CD4-positive, alpha-beta T cell treated with Interleukin-10 for 1 hour (primary cell): ENCODE measurements at places on chromosomes 7 and 10.
A peak's percentile ranks its signal among the peaks of the same experiment; 100 is the strongest.

DNA sequence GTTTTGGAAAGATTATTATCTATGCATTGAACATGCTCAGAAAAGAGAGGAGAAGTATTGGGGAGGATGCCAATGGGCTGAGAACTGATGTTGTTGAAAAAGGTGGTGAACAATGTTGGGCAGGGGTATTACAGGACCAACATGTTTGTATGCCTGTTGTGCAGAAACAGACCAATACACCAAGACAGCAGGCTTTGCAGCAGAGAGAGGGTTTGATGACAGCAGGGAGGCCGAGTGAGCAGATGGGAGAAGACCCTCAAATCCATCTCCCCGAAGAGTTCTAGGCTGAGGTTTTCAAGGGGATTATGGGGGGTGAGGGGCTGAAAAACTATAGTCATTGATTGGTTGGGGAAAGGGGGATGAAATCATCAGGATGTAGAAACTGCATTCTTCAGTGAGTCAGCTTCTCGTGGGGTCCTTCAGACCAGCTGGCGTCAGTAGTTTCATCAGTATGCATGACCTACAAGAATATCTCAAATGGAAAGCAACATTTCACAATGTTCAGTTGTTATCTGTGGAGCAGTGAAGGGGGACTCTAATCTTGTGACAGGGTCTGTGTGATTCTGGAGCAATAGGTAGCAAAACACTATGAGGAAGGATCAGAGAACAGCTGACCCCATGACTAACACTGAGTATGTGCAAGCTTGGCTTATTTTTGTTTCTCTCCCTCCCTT, 167.8 kb downstream of the BAMBI start:
- DNase-seq: no peak

GRCh38 chr10:97096261-97097083, 89.3 kb downstream of the SLIT1 start:
- DNase-seq: peak; percentile 27

DNA sequence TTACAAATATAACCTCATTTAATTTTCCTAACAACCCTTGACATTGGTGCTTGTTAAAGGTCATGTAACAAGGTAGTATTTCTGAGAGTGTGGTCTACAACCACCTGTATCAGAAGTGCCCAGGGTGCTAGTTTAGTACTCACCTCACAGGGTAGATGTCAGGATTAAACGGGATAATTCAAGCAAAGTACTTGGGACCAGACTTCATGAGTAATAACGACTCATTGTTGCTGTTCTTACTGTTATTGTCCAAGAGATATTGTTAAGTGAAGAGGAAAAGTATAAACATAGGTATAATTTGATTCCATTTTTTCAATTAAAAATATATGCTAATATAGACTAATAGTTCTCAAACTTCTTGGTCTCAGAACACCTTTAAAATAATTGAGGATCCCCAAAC, 179.3 kb downstream of the WNT2 start:
- DNase-seq: no peak

GRCh38 chr7:123819001-123819400, 26.0 kb upstream of the HYAL4 start:
- no peak for DNase-seq

- no peak for DNase-seq
Observed at GRCh38 chr7:15674586-15674985, 11.9 kb downstream of the MEOX2 start.

DNA sequence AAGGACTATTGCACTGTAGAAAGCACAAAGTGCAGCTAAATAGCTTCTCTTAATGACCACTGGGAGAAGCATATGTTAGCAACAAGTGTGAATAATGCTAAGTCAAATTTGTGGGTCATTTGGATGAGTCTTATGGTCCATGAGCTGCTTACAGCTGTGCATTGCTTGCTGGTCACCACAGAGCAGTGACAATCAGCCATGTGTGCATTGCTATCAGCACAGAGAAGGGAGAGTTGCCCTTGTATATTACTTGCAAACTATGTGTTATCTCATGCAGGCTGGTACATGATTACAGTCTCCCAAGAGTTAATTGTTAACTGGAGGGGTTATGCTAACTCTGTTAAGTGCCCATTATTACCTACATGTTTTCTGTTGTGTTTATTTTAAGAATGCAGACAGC, 25.7 kb downstream of the MRPS33 start:
- no peak for DNase-seq

DNA sequence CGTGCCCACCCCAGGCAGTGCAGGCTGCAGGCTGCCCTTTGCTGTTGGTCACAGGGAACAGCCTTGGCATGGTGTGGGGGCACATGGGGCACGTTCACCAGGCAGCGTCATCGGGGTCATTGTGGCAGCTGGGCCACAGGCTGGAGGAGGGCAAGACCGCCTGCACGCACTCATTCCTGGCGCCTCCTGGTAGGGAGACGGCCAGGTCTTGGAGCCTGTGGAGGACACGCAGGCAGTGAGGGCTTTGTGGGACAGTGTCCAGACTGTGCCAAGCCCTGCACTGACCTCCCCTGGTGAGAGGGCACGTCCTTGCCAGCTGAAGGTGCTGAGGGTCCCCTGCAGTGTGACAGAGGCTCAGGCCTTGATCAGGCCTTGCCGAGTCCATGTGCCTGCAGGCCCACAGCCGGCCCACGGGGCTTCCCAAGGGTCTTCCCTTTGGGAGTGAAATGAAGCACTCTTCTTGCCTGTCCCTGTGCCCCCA, 76.4 kb downstream of the NKX6-2 start:
- no peak for DNase-seq

DNA sequence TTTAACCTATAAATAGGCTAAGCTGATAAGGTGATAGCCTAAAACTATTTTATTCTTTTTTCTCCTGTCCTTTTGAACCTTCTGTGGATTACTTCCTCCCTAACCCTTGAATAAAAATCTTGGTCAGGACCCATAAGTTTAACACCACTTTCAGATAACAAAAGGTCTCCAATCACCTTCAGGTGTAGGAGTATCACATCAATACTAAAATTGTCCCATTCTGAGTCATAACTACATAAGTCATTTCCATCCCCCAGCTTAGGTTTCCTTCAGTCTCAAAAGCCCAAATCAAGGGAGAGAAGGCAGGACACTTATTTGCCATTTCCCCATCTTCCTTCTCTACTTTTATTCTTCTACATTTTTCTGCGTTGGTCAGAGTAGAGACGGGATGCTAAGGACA, 56.9 kb upstream of the WNT16 start:
- DNase-seq: no peak

DNA sequence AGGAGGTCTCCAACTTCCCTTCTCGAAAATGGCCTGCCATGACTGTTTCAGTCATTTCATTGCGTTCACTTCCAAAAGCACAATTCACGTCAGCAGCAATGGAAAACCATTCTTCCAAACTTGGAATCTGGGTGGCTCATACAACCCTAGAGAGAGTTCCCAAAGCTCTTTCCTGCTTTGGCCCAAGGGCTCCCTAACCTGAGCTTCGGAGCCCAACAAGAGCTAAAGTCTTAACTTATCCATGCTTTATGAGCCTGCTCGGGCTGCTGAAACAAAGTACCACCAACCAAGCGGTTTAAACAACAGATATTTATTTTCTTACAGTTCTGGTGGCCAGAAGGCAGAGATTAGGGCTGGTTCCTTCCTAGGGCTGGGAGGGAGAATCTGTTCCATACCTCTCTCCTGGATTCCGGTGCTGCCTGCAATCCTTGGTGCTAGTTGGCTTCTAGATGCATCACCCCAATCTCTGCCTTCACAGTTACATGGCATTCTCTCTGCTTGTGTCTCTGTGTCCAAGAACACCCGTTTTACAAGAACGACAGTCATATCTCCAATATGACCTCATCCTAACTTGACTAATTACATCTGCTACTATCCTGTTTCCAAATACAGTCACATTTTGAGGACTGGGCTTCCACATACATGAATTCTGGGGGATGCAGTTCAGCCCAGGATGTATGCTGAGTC, 33.5 kb downstream of the CAMK2B start:
- no peak for DNase-seq

GRCh38 chr7:132430861-132431822, 145.1 kb downstream of the PLXNA4 start:
- DNase-seq: peak; percentile 69

GRCh38 chr7:610531-611280, 91.1 kb upstream of the PDGFA start:
- peak; percentile 51 for DNase-seq

- no peak for DNase-seq
Observed at GRCh38 chr7:121431389-121431995, 35.4 kb upstream of the FAM3C start.

DNA sequence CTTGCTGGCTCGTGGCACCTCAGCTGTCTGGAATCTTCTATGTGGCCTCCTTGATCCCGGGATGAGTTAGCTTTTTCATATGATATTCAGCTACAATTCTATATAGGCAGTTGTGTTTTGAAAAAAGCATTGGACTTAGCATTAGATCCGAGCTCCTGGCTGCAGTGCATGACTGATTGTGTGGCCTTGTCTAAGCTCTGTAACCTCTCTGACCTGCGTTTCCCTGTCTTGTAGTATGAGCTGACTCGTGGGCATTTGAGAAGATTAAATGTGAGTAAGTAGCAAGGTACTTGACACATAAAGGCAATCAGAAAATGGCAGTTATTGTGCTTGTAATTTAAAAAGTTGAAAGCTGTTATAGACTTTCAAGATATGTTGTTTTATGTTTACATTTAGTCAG, 85.9 kb downstream of the CCNY start:
- no peak for DNase-seq

- no peak for DNase-seq
Observed at GRCh38 chr10:122113161-122113944, 124.4 kb downstream of the TACC2 start.

DNA sequence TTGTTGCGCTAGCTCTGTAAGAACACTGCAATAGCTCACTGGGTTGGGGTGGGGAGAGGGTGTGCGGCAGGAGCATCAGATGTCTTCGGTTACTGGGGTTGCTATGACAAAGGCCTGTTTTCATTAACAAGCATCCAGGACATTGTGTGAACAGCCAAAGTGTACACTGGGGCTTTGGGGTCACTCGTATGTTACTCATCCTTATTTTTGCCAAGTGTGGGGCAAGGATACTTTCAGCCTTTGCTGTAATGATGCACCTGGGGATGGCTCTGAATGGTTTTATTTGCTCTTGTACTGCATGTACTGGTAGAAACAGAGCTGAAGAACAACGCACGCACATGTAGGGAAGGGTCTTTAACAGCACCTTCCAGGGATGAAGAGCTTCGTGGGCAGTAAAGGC, 73.0 kb upstream of the AFAP1L2 start:
- no peak for DNase-seq

GRCh38 chr7:17005271-17005670, 123.5 kb upstream of the AGR3 start:
- no peak for DNase-seq

- DNase-seq: no peak
Observed at GRCh38 chr10:21078410-21079329, 181.6 kb upstream of the NEBL start.

DNA sequence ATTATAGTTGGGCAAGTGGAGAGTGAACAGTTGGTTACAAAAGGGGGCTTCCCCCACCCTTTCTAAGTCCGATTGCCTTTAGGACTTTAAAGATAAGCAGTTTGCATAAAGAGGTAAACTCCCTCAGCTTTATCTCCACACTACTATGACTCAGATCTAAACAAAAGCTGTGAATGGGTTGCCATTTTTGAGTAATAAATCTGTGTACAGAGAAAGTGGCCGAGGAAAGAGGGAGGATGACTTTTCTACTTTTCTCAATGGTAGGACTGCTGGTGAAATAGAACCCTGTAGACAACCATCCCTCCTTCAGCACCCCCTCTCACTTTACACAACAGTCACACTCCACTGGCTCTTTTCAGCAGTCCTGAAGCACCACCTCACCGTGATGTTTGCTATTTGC, 71.2 kb downstream of the DNMBP start:
- DNase-seq: no peak

- DNase-seq: no peak
Observed at GRCh38 chr7:140144821-140145220, 32.0 kb downstream of the KDM7A start.

GRCh38 chr7:139901901-139902300, 72.8 kb downstream of the TBXAS1 start:
- no peak for DNase-seq

- DNase-seq: no peak
Observed at GRCh38 chr7:81690251-81690650, 79.6 kb downstream of the HGF start.

- DNase-seq: no peak
Observed at GRCh38 chr7:1227814-1228544, 4.7 kb upstream of the UNCX start.

GRCh38 chr10:79057481-79058275, 11.1 kb upstream of the ZMIZ1 start:
- DNase-seq: no peak

DNA sequence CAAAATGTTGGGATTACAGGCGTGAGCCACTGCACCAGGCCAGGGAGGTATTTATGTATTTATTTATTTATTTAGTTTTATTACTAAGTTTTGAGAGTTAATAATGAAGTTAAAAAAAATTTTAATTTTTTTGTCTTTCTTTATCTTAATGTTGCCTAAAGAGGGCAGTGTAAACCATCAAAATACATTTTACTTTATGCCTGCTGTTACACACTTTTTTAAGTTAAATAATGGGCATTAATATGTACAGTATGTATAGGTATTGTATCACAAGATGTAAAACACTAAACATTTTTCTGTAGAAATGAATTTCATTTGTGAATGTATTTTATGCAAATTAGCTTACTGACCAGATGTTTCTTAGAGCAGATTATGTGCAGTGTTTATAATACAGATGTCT, 129.4 kb downstream of the AASS start:
- no peak for DNase-seq

- DNase-seq: no peak
Observed at GRCh38 chr10:35542303-35542702, 62.8 kb upstream of the GJD4 start.

DNA sequence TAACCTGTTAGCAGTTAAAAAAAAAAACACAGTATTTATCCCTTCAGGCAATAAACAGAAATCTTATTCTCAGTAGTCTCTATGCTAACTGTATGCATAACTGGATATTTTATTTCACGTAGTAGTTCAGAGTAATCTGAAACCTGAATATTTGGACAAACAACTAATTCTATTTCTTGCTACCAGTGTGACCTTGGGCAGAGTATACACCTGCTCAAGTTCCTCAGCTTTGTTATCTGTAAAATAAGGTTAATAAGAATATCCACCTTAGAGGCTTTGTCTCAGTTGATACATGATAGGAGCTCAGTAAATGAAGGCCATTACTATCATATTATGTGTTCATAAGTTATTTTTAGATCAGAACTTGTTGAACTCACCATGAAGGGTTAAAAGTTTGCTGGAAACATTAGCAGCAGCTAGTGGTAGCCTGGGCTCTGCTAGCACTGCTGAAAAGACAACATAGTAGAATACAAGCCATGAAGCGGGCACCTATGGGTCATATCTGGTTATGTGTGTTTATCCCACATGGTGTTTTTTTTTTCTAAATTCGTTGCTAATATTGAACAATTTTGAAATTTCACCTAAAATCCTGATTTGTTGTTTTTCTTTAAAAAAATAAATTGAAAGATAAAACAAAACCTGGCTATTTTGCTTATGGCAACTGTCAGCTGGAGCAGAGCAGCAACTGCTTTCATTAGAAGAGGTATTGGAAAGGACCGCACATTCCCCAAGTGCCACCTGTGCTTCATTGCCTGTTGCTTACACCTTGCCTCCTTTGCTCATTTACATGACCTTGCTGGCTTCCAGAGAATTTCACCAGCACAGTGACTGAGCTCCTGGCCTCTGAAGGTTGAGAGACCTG, 303.0 kb downstream of the PRKG1 start:
- no peak for DNase-seq
